ENCODE measurements at places on chromosomes 7 and 10.

DNA sequence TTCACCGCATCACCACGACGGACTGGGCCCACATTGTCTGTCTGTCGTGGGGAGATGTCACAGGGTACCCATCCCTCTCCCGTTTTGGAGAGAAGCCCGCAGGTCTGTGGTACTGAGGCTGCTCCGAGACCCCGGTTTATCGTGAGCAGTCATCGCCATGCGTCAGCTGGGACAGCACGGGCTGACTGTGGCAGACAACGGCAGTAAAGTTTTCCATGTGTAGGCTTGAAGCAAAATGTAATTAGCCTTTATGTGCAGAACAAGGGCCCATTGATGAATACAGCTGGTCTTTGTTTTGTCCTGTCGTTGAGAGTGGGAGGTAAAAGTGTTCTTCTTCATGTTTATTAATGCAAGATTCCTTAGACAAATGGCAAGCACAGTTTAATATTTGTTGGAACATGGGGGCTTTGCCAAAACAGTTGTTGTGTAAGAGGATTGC lies 167.4 kb upstream of the SH2B2 start:
- DNase-seq, result no peak

DNA sequence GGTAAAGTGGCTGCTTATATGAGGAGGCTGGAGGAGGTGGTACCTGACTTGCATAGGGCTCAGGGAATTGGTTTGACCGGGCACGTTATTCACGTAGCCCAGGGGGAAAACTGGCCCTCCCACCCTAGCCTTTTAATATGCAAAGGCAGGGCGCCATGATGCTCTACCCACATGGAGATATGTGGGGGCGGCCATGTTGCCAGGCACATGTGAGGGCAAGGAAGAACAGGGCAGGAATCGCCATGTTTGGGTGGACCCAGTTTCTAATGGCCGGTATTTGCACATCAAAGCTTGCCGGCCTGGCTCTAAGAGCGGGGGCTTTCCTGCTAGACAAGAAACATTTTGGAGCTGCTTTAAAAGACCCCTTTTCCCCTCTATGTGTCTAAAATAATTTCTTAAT lies 949.7 kb upstream of the C7orf33 start:
- DNase-seq, result no peak

DNA sequence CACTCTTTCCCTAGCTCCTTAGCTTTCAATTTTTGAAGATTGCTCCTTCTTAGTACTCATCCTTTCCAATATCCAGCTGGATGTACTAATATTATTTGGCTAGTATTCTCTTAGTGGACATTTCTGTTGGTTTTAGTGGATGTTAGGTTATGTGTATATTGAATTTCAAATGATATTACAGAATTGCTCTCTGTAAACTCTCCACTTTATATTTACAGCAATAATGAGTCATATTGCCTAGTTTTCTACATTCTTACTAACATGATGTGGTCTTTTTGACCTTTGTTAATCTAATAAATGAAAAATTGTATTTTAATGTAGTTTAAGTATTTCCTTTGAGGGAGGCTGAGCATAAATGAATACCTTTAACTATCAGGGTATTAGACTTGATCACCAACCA lies 69.4 kb downstream of the BICC1 start:
- no peak for DNase-seq

GRCh38 chr7:28409716-28410627 lies 2.3 kb upstream of the CREB5 start:
- DNase-seq, result no peak

DNA sequence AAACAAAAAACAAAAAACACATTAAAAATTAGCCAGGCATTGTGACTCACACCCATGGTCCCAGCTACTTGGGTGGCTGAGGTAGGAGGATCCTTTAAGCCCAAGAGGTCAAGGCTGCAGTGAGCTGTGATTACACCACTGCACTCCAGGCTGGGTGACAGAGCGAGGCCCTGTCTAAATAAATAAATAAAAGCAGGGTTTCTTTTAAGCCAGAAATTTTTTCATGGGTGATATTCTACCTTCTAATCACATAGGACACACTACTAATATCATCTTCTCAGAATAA lies 14.2 kb upstream of the SVIL start:
- DNase-seq, result no peak

Data from renal cortex interstitium (tissue), 15 donors.